Fibroblast of the aortic adventitia (primary cell): ENCODE measurements at places on chromosomes 3 and 15.

- no peak for DNase-seq
These were observed 31.1 kb upstream of the CCDC174 start for GRCh38 chr3:14620512-14620911.

- DNase-seq, result no peak
These were observed 101.4 kb downstream of the TGFBR2 start for GRCh38 chr3:30707825-30708224.

GRCh38 chr3:71010726-71011455 lies 572.6 kb downstream of the FOXP1 start:
- no peak for DNase-seq

DNA sequence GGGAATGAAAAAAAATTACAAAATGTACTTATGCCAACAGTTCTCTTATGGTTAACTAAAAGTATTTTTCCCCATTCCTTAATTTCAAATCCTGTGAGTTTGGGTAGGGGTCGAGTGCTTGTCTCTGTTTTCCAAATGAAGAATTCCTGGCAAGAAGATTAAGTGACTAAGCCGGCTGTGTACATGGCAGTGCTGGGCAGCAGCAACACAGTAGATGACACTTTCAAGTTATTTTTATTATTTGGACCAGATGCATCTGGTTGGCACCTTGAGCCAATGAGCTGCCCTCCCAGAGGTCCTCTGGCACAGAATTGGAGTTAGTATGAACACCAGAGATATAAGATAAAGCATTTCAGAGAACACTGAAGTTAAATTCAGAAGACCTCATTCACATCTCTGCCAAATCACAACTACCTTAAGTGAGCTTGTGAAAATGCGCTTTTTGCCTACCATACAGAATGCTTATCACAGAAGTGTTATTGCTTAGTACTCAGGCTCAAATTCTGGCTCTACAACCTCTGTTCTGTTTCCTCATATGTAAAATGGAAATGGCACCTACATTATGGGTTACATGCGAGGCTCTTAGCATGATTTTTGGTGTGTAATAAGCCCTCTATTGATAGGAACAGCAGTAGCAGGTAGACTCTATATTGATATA lies 256.9 kb downstream of the UBE2E2 start:
- DNase-seq, result no peak

GRCh38 chr3:39671600-39671999 lies 137.8 kb upstream of the MYRIP start:
- peak; percentile 39 for DNase-seq

DNA sequence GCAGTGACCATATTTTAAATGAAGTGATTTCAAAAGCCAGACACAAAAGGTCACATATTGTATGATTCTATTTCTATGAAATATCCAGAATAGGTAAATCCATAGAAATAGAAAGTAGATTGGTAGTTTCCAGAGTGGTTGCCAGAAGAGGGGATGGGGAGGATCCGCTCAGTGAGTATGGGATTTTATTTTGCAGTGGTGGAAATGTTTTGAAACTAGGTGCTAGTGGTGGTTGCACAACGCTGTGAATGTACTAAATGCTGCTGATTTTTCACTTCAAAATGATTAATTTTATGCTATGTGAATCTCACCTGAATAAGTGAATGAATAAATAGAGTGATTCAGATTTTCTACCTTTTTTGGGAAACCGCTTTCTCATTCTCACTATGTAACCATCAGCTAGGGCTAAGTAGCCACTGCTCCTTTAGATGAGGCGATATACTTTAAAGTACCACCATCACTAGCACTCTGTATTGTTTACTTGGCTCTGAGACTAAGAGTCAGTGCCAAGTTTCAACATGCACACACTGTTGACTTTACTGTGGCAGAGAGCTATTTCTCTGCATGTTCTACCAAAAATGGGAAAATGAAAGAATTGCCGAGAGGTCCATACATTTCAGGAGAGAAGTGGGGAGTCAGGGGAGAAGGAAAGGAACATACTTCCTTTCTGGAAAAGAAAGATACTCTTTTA lies 90.7 kb upstream of the GOLIM4 start:
- no peak for DNase-seq

DNA sequence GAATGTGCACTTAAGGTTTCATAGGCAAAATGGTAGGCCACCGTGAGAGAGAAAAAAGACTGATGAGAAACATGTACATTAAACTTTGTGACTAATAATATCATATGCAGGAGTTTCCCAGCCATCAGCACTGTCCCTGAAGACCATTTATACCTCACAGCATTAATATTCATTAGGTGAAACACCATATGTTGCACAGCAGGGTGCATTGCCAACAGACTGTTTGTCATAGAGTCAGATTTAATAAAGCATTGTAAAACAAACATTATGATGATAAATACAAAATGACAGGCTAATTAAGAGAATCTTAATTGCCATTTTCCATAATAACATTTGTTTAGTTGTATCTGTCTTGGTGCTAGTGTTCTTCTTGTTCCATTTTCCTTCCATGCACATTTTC lies 578.3 kb downstream of the EPHA3 start:
- no peak for DNase-seq

DNA sequence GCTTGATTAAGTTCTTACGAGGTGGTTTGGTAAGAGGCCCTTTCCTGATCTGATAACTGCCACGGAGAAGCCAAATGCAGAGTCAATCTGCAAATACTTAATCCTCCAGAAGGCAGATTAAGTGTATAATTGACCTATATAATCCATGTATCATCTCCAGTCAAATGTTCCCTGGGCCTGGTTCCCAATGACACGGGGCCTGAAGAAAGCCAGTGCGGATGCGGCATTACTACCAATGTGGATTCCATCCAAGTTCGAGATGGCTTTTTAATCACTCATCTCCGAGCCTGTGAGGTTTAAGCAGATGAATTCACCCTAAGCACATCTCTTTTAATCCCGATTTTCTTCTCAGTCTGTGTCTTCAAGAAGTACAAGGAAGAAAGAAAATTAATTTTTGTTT lies 60.0 kb upstream of the FEZF2 start:
- DNase-seq, result no peak

DNA sequence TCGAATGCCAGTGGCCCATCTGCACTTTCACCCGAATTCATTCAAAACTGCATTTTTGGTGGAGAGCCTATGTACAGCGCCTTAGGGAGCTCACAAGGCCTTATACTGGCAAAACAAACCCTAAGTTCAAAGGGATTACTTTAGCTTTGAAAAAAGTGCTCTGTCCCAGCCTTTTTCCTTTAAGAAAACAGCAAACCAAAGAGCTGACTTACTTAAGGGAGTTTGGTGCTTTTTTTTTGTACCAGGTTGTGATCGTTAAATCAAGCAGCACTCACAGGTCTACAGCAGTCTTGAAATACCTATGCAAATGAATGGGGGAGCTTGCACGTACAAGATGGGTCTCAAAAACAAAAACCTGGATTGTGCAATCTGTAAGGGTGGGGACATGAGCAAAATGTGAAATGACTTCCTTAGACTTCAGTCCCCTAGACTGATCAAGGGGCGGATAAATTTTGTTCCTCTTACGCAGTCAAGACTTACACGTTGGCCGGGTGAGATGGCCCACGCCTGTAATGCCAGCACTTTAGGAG lies 11.6 kb upstream of the PIK3CB start:
- DNase-seq, result no peak

DNA sequence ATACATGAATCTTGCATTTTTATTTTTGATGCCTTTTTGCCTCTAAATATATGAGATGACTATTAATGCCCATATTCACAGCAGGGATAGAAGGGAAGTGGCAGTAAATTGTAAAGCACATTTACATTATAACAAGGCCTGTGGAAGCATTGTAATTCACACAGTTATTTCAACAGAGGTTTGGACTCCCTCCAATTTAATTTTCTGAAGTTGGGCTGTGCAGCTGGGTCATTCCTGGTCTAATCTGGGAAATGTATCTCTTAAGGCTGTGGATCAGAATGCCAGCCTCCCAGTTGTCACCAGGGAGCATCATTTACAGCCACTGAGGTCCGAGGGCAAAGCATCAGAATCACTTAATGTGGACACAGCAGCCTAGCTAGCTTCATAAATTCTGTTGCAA lies 434.5 kb downstream of the MFSD1 start:
- DNase-seq, result peak; percentile 58

- no peak for DNase-seq
These were observed 47.9 kb upstream of the SYNM start for GRCh38 chr15:99057020-99057419.

GRCh38 chr3:24365168-24365567 lies 129.5 kb downstream of the THRB start:
- DNase-seq, result peak; percentile 84

DNA sequence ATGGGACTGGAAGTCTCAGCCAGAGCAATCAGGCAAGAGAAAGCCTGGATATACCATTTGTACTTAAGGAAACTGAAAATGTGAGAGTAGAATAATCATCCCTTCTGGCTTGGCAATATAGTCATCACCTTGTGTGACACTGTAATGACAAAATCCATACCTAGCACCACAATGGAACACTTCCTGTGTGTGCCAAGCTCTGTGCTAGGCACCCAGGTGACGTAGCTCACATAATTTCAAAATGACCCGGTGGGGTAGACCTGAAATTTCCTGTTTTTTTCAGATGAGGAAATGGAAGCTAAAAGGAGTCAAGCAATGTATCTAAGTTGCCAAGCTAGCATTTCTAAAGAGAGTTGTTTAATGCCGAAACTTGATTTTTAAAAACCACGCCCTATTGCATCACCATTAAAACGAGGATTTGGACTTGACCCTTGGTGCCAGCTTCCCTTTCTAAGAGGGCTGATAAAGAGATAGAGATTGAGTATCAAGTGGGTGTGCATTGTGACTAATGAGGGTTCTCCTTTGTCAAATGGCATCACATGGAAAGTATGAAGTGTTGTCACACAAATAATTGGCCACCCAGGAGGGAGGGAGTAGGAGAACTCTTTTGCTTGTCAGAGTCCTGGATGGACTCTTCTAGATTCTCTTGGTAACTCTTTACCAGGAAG lies 141.3 kb upstream of the PDZRN3 start:
- DNase-seq, result peak; percentile 92

GRCh38 chr15:91515188-91515754 lies 338.2 kb upstream of the SLCO3A1 start:
- DNase-seq, result peak; percentile 84

GRCh38 chr15:28003302-28004037 lies 95.6 kb downstream of the OCA2 start:
- no peak for DNase-seq

DNA sequence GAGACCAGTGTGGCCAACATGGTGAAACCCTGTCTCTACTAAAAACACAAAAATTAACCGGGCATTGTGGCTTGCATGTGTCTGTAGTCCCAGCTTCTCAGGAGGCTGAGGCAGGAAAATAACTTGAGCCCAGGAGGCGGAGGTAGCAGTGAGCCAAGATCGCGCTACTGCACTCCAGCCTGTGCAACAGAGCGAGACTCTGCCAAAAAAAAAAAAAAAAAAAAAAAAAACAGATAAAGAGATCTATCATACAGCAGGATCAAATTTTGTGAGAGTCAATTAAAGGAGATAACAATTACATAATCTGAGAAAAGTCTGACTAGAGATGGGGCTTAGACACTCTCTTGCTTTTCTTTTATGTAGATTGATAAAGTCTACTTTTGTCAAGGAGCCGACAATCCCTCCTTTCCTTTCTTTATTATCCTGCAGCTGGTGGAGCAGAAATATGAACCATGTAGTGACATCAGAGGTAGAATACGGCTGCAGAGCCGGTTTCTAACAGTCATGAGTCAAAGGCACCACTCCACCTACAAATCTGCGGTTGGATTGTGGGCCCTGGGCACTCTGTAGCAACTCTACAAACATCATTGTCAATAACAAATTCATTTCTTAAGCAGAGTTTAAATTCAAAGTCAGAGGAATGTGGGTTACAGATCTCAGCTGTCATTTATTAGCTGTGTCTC lies 9.0 kb downstream of the C2CD4A start:
- peak; percentile 39 for DNase-seq

DNA sequence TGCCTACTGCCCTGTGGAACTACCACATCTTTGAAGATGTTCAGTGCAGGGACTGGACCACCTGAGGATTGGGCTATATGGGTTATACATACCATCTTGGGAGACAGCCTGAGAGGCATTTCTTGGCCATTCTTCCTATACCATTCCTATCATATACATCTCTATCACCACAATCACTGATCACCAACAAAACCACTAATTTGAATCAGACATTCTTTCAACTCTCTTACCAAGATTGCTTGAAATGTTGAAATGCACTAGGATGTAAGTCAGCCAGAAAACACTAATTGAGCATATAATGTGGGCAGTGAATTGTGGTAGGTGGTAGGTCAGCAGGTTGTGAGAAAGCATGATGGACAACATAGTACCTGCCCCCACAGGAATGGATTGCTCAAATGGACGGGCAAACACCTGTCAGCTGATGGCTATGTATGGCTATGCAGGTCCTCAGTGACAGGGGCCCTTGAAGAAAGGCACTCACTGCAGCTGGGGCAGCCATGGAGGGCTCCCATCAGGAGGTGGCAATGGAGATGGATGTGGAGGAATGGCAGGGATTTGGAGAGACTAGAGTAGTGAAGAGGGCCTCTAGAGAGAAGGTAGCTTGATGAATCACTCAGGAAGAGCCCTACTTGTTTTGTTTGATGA lies 49.1 kb downstream of the AMOTL2 start:
- no peak for DNase-seq

DNA sequence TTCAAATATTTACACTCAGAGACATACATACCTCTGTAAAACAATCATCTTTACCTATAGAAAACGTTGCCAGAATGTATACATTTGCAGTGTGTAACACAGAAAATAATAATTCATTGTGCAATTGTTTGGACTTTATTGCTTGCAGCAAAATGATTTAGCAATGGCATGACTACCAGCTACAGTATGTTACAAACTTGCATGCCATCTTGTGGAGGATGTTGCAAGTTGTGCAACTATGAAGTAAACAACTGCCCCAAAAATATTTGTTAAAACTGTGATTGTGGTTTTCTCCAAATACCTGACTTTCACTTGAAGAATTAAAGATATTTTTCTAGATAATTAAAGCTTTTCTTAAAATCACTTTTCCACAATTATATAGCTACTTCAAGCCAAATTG lies 27.1 kb upstream of the C3orf49 start:
- DNase-seq, result peak; percentile 77

DNA sequence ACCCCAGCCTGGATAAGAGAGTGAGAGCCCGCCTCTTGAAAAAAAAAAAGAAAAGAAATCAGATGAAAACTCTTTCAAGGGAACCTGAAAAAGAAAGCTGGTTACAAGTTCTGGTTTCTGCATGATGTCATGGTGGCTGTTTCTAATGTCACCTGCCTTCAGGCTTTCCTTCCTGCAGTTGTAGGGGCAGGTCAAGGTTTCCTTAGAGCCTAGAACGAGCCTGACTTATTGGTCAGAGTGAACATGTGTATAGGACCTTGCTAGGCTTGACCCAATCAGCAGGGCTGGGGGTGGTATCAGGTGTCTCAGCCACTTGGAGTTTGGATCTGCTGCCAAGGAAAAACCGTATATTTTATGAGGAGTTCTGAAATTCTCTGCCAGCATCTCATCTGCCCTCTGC lies 3.8 kb downstream of the IVD start:
- DNase-seq, result no peak

GRCh38 chr15:99348412-99348811 lies 97.1 kb downstream of the LRRC28 start:
- no peak for DNase-seq

- no peak for DNase-seq
These were observed 4.2 kb downstream of the PLCL2 start for GRCh38 chr3:16888785-16889607.

- DNase-seq, result peak; percentile 17
These were observed 25.2 kb downstream of the UBE2E1 start for GRCh38 chr3:23830869-23831484.

- DNase-seq, result peak; percentile 57
These were observed 41.4 kb downstream of the NFKBIZ start for GRCh38 chr3:101890716-101891115.

GRCh38 chr15:38072007-38072347 lies 137.5 kb downstream of the TMCO5A start:
- no peak for DNase-seq

GRCh38 chr3:74787011-74787410 lies 172.6 kb upstream of the CNTN3 start:
- DNase-seq, result no peak
